ENCODE measurements at places on chromosomes 13 and 19.
A peak's percentile ranks its signal among the peaks of the same experiment; 100 is the strongest.

GRCh38 chr13:60347690-60348089 is 49.3 kb upstream of the TDRD3 start:
- DNase-seq, result no peak

- no peak for DNase-seq
Observed at GRCh38 chr19:15015946-15016542, 33.2 kb upstream of the CASP14 start.

DNA sequence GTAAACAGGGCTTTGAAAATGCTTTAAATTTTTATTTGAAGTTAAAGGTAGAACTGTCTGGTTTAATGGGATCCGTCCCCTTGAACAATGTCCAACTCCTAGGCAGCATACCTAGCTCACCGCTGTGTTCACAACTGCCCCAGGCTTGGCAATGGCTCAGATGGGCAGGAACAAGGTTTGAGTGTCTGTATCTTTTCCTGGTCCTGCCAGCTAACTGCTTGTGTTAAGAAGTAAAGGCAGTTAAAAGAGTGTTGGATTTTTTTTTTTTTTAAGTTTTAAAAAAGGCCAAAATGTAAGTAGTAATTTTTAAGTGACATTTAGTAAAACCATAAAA is 66.7 kb upstream of the FNDC3A start:
- DNase-seq, result no peak

- DNase-seq, result no peak
Observed at GRCh38 chr13:80884056-80884785, 543.3 kb upstream of the SPRY2 start.

DNA sequence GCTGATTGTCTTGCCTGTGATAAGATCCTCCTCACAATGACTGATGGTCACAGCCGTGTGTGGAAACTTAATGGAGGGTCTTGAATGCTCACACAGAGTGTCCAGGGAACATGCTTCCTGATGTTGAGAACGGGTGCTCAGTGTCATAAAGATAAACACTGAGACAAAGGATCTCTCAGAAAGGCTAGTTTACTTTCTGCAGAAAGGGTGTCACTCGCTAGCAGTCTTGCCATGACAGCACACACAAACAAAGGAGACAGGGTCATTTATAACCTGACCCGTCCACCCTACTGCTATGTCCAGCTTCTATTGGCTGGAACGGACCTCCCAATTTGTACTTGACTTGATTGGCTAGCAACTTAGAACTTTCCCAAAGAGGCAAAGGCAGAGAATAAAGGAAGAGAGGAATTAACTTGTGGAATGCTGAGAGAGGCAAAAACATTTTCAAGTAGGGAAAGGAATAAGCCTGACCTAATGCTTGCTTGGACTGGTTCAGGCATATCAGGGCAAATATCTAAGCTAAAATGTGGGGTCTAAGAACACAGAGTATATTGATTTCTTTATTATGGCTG is 39.0 kb upstream of the PSG9 start:
- no peak for DNase-seq

- DNase-seq, result no peak
Observed at GRCh38 chr19:1129535-1129934, 25.7 kb downstream of the GPX4 start.

- no peak for DNase-seq
Observed at GRCh38 chr13:52348071-52348470, 57.9 kb downstream of the THSD1 start.

DNA sequence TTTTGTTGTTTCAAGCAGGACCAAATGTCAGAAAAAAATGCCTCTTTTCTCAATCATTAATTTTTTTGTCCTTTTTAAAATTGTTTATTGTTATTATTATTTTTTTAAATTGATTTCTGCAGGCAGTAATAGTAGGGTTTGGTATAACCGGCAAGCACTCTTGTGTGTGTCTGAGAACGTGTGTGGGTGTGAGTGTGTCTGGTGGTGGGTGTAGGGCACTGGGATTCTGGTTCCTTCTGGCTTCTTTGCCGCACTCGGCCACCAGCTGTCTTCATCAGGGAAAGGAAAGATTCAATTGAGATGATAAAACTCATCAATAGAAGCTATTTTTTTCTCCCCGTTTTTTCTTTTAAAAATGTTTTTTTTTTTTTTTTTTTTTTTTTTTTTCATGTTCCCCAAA is 56.4 kb downstream of the IER2 start:
- DNase-seq, result no peak

- no peak for DNase-seq
Observed at GRCh38 chr13:51564252-51564651, 20.0 kb upstream of the WDFY2 start.

GRCh38 chr13:103676329-103676728 is 610.1 kb upstream of the SLC10A2 start:
- DNase-seq, result no peak

DNA sequence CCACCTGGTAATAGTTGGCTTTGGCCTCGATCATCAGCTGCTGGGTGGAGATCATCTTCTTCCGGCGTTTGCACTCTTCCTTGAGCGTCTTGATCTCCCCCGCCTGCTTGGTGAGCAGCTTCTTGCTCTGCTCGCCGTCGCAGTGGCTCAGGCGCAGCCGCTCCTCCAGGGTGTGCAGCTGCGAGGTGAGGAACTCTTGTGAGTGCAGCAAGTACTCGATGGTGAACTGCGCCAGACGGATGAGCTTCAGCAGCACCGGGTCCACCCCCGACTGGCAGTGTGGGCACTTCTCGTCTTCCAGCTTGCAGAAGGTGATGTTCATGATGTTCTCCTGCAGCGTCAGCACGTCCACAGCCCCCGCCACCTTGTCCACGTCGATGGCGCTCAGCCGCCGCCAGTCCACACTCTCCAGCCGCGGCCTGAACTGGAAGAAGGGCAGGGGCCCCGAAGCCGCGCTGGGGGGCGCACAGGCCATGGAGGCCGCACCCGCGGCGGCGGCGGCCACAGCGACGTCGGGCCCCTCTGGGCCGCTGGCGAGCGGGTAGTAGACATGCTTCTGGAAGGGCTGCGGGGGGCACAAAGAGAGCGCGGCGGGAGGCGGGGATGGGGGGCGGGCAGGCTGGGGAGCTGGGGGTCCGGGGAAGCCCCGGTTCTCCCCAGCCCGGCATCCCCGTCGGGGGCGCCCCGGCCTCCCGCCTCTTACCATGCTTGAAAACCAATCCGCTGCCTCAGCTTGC is 3.0 kb downstream of the DZIP1 start:
- no peak for DNase-seq

GRCh38 chr19:51688671-51689571 is 4.2 kb upstream of the SPACA6 start:
- peak; percentile 91 for DNase-seq

DNA sequence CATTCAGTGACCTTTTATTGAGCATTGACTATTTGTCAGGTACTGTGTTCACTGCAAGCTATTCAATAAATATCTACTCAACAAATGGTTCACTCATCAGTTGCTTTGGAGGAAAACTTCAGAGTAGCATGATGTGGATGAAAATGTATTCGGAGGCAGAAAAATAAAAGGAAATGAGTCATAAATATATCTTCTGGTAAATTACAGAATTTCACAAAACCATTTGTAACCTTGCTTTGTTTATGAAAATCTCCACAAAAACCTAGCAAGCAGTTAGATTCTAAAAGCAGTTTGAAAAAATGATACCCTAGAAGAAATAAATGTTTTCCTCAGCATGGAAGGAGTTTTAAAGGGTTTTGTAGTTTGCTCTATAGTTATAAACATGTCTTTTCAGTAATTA is 399.6 kb downstream of the LMO7 start:
- DNase-seq, result no peak

GRCh38 chr13:59483501-59484145 is 680.1 kb downstream of the DIAPH3 start:
- no peak for DNase-seq

- DNase-seq, result peak; percentile 95
Observed at GRCh38 chr19:38869836-38870607, 8.1 kb downstream of the RINL start.

GRCh38 chr19:1663852-1664251 is 11.4 kb upstream of the TCF3 start:
- DNase-seq, result no peak

DNA sequence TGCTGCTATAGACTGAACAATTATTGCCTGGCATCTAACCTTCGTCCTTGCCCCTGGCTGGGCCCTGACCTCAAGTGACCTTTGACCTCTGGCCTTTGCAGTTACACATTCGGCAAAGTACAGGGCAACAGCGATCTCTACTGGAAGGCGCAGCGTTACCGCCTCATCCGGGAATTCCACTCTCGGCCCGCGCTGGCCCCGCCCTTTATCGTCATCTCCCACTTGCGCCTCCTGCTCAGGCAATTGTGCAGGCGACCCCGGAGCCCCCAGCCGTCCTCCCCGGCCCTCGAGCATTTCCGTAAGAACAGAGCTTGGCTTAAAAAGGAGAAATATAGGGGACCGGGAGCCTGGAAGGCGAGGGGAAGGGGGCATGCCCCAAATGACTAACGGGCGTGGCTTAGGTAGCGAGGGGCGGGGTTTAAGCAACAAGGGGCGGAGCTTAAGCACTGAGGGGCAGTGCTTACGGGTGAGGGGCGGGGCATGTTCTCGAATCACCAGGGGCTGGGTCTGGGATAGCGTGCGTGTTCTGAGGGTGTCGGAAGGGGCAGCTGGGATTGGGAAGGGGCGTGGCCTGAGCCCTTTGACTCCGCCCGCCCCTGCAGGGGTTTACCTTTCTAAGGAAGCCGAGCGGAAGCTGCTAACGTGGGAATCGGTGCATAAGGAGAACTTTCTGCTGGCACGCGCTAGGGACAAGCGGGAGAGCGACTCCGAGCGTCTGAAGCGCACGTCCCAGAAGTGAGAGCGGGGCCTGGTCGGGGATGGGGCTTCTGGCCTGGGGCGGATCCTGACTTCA is 52.7 kb downstream of the TRPM4 start:
- no peak for DNase-seq

- DNase-seq, result no peak
Observed at GRCh38 chr19:8835446-8835845, 3.3 kb downstream of the MBD3L1 start.

DNA sequence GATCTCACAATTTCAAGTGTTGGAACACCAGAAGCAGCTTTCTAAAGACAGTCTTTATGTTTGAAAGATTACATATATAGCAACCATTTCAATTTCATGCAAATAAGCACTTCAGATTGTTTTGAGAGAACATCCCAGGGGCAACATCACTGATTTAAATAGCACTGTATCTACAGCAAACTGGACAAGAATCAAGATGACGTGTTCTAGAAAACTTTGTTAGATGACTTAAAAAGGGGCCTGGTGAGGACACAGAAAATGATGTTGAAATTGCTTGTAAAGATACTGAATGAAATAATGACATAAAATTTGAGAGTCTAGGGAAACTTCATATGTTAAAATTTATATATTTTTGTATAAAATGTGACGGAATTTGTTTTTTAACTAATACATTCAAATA is 277.1 kb downstream of the KLF12 start:
- DNase-seq, result no peak

- DNase-seq, result peak; percentile 81
Observed at GRCh38 chr19:17947815-17948513, 15.1 kb downstream of the CCDC124 start.

DNA sequence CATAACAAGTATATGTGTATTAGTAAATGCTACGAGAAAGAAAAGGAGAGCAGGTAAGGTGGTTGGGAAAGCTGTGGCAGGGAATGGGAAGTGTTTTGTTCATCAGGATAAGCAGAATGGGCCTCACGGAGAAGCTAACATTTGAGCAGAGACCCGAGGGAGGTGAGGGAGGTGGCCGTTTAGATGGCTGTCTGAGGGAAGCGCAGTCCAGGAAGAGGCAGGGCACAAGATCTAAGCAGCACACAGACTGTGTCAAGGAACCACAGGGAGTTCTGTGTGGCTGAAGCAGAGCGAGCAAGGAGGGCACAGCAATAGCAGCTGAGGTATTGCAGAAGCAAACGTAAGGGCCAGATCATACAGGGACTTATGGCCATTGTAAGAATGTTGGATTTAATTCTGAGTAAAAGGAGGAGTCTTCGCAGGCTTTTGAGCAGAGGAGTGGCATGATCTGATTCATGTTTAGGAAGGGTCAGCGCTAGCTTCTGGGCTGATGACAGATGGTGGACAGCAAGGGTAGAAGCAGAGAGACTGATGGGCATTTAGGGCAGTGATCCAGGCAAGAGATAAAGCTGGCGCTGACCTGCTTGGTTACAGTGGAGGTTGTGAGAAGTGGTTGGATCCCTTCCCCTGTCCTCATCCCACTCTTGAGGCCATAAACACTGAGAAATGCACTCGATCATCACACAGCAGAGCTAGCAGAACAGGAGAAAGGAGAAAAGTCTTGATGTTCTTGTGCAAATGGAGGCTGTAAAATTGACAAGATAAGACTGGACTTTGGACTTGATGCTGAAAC is 199.9 kb downstream of the LACC1 start:
- no peak for DNase-seq

- no peak for DNase-seq
Observed at GRCh38 chr13:82294226-82294625, 1588.0 kb downstream of the SLITRK1 start.

All from posterior cingulate gyrus (tissue), 11 donors.